Tibial nerve (tissue), 4 donors: ENCODE measurements at places on chromosomes 7 and 10. TPM values are rescaled to one million over a fixed set of nuclear protein-coding genes. Genes with fewer than 3 reads are reported as not detected.

Gene FAM241B
- total RNA-seq = 0.44 TPM

Gene CTAGE15
- not detected for total RNA-seq

Gene SPDYE16
- 0.98 TPM for total RNA-seq

Gene ERVW-1
- not detected for total RNA-seq

Gene FLNC
- 10.8 TPM for total RNA-seq

- H3K4me3 ChIP-seq = no peak overlapping the region
- H3K36me3 ChIP-seq = no peaks in the 10 kb centered on the region
- no peak overlapping the region for H3K27ac ChIP-seq
- no peak for DNase-seq
- H3K27me3 ChIP-seq = no peaks in the 10 kb centered on the region
Observed at GRCh38 chr10:2280713-2281300, 543.5 kb upstream of the ADARB2 start.

- no peak for DNase-seq
- no peaks in the 10 kb centered on the region for H3K4me1 ChIP-seq
- H3K36me3 ChIP-seq = peaks cover 73% of the 10 kb centered on the region
Observed at GRCh38 chr7:87330942-87331341, 14.5 kb upstream of the CROT start.

DNA sequence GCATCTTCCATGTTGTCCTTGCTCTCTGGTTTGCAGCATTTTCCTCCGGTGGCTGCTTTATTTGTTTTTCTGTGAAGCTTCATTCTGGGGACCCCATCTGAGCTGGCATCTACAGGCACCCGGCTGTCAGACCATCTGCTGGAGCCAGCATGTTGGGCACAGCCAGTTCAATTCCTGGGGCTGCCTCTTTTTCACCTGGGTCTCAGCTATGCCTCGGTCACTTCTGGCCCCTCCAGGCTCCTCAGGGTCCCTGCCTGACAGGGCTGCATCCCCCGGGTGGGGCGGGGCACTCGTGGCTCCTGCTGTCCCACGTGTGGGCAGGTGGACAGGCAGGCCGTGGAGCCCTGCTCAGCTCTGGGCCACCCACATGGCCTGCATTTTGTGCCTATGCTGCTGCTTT lies 8.1 kb downstream of the SCART1 start:
- DNase-seq = no peak
- H3K4me1 ChIP-seq = no peaks in the 10 kb centered on the region
- H3K27me3 ChIP-seq = no peaks in the 10 kb centered on the region
- no peak overlapping the region for H3K27ac ChIP-seq
- peaks cover 85% of the 10 kb centered on the region for H3K36me3 ChIP-seq
- H3K4me3 ChIP-seq = no peak overlapping the region

GRCh38 chr7:135175931-135176330 lies 5.4 kb upstream of the CYREN start:
- H3K4me3 ChIP-seq = no peak overlapping the region
- no peak for DNase-seq
- peaks cover 10% of the 10 kb centered on the region for H3K4me1 ChIP-seq
